HT1080 (cell line): ENCODE measurements at places on chromosomes 5 and 9.
A peak's percentile ranks its signal among the peaks of the same experiment; 100 is the strongest.

- no peak for DNase-seq
These were observed 214.5 kb downstream of the SEC61B start for GRCh38 chr9:99436616-99437015.

- DNase-seq = no peak
These were observed 62.5 kb downstream of the CSNK1A1 start for GRCh38 chr5:149488645-149489306.

- DNase-seq = no peak
These were observed 1.4 kb upstream of the SLC36A2 start for GRCh38 chr5:151348789-151349188.

DNA sequence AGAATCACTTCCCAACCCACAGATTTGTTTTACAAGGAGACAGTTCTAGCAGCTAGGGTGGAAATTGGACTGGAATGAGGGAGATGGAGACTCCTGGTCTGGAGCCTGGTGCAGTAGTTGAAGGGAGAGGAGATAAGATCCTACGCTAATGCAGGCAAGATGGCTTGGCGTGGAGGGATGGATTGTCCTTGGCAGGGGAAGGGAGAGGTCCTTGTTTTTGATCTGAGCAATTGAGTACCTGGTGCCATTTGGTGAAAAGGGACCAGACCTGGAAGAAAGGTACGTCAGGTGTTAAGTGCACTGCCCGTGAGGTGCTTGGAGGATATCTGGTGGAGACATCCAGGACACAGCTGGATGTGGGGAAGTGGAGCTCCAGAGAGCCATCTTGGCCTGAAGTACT lies 35.7 kb downstream of the ANGPTL2 start:
- no peak for DNase-seq

- DNase-seq = no peak
These were observed 349.9 kb downstream of the SH3GL2 start for GRCh38 chr9:17928768-17929167.

DNA sequence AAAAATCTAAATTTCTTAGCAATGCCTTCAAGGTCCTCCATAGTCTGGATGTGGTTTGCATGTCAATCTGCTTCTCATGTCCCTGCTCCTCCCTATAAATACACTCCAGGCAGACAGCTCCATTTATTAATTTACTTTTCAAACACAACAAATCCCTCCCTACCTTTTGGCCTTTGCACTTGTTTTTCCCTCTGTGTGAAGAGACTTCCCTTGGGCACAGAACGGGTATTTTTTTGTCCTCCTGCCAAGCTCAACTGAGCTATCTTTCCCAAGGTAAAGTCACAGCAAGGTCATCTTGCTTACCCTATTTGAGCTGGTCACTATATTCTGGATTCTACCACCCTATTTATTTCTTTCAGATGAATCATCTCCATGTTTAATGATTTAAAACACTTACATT lies 159.6 kb upstream of the ANKH start:
- DNase-seq = no peak

GRCh38 chr9:38226491-38226951 lies 157.5 kb upstream of the SHB start:
- DNase-seq = no peak

- DNase-seq = no peak
These were observed 178.3 kb downstream of the AOPEP start for GRCh38 chr9:94904806-94905205.

GRCh38 chr5:6554812-6555211 lies 78.0 kb downstream of the NSUN2 start:
- DNase-seq = peak; percentile 55

GRCh38 chr5:154749491-154749890 lies 5.7 kb upstream of the LARP1 start:
- DNase-seq = no peak

GRCh38 chr5:90399251-90399650 lies 10.3 kb downstream of the CETN3 start:
- DNase-seq = no peak

DNA sequence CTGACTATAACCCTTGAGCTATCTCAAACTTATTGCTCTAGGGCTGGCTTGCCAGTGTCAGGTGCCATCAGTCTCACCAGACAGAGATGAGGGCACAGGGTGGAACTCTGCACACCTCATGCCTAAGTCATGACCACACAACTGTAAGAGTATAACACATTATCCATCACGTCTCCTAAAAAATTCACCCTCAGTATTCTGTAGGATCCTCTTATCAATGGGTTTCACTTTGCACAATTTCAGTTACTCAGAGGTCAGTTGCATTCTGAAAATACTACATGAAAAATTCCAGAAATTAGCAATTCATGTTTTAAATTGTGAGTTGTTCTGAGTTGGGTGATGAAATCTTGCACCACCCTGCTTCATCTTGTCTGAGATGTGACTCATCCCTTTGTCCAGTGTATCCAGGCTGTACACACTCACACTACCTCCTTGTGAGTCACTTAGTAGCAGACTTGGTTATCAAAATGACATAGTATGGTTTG lies 690.9 kb upstream of the CDH18 start:
- DNase-seq = peak; percentile 90

- no peak for DNase-seq
These were observed 24.5 kb downstream of the ADAMTS12 start for GRCh38 chr5:33867241-33867640.

DNA sequence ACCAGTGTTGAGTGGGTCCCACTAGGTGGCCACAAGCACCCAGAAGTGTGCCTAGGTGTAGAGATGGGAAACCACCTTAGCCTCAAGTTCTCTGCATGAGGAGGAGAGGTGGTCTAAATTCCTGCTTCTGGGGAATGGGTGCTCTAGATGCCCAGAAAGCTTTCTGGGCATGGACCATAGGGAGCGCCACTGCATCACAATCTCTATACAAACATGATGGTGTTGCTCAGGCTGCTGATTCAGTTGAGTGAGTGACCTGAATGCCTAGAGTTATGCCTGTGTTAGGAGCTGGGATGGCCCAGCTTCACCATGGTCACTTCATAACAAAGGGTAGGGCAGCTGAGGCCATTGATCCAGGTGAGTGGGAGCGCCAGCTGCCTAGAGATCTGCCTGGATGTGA lies 667.9 kb upstream of the ARRDC3 start:
- no peak for DNase-seq
